ENCODE measurements at places on chromosomes 12 and 14.

GRCh38 chr14:66514213-66514612 lies 6.3 kb downstream of the GPHN start:
- no peaks in the 10 kb centered on the region for H3K36me3 ChIP-seq
- no peak overlapping the region for H3K27ac ChIP-seq
- H3K4me1 ChIP-seq = peaks cover 30% of the 10 kb centered on the region
- DNase-seq = no peak

DNA sequence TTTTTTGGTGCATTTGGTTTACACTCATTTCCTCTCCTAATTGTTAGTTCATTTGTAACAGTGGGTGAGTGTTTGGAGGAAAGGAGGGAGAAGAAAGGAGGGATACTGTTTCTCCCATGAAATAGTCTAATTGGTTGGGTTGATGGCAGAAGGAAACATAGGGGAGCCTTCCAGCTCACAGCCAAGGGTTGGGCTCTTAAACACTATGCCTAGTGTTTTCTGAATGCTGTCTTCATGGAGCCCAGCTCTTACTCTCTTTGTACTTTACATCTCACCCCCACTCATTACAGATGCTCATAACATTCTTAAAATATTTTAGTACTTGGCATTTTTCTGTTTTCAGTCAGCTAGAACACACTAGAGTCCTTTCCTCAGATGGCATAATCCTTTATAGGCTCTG lies 38.2 kb downstream of the BAZ2A start:
- H3K4me1 ChIP-seq = peaks cover 2% of the 10 kb centered on the region
- H3K36me3 ChIP-seq = peaks cover 7% of the 10 kb centered on the region
- no peaks in the 10 kb centered on the region for H3K27me3 ChIP-seq
- no peak for DNase-seq

DNA sequence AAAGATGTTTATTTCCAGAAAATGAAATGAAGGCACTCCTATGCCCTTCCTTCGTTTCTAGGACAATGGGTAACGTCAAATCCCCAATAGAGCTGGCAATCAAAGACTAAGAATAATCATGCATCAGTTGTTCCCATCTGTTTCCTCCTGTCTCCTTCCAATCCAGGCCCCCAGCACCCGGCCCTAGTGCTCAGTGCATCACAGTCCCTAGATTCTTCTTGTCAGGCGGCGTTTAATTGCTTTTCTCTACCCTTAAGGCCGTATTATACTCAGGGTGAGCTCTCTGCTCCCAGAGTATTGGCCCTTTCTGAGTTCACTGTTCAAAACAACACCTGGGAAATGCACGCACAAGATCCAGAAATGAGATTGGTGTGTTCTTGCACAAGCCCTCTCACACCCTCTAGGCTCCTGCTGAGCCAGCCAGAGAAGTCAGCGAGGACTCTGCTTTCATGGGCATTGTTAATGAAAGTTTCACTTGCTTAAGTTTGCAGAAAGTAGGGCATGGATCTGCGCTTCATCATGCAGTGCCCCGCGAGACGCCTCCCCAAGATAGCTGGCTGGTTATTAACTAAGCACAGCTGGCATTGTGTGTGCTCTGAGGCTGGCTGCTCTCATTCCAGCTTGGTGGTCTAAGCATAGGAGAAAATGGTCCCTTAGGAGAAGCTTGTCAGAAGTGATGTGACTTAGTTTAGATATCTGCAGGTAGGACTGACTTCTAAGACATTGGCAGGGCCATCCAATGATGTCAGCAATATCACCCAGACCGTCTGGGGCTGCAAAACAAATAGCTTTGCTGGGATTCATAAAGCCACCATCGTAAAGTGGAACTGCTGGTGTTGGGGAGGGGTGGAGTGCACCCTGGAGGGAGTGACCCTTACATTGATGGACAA lies 28.7 kb downstream of the CRACR2A start:
- H3K4me3 ChIP-seq = no peak overlapping the region
- H3K4me1 ChIP-seq = peaks cover 24% of the 10 kb centered on the region
- no peak overlapping the region for H3K27ac ChIP-seq
- no peak for DNase-seq
- H3K36me3 ChIP-seq = peaks cover 78% of the 10 kb centered on the region
- no peaks in the 10 kb centered on the region for H3K27me3 ChIP-seq

- no peaks in the 10 kb centered on the region for H3K4me1 ChIP-seq
- H3K27ac ChIP-seq = no peak overlapping the region
- no peaks in the 10 kb centered on the region for H3K36me3 ChIP-seq
- H3K27me3 ChIP-seq = no peaks in the 10 kb centered on the region
- H3K4me3 ChIP-seq = no peak overlapping the region
- no peak for DNase-seq
These were observed 728.8 kb downstream of the RERGL start for GRCh38 chr12:17361224-17361623.

- H3K4me3 ChIP-seq = no peak overlapping the region
- H3K27ac ChIP-seq = no peak overlapping the region
- DNase-seq = no peak
These were observed 37.1 kb downstream of the SOCS2 start for GRCh38 chr12:93609281-93610192.

- peak overlapping the region; percentile 89 for H3K27ac ChIP-seq
- H3K4me1 ChIP-seq = peaks cover 69% of the 10 kb centered on the region
- H3K27me3 ChIP-seq = peaks cover 5% of the 10 kb centered on the region
- no peak for DNase-seq
- H3K4me3 ChIP-seq = peak overlapping the region; percentile 66
- peaks cover 12% of the 10 kb centered on the region for H3K36me3 ChIP-seq
These were observed 13.0 kb downstream of the KRT7 start for GRCh38 chr12:52245962-52246569.

DNA sequence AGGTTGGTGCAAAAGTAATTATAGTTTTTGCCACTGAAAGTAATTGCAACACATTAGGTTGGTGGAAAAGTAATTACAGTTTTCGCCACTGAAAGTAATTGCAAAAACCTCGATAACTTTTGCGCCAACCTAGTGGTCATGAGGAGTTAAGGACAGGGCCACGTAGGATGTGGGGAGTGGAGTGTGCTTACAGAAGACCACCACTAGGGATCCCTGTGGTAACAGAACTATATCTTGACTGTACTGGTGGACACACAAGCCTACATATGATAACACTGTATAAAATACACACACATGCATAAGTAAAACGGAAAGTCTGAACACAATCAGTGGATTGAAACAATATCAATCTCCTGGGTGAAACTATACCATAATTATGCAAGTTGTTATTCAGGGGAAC lies 187.4 kb upstream of the ABCD2 start:
- no peaks in the 10 kb centered on the region for H3K4me1 ChIP-seq
- DNase-seq = no peak
- H3K27me3 ChIP-seq = no peaks in the 10 kb centered on the region
- H3K27ac ChIP-seq = no peak overlapping the region
- H3K36me3 ChIP-seq = no peaks in the 10 kb centered on the region

DNA sequence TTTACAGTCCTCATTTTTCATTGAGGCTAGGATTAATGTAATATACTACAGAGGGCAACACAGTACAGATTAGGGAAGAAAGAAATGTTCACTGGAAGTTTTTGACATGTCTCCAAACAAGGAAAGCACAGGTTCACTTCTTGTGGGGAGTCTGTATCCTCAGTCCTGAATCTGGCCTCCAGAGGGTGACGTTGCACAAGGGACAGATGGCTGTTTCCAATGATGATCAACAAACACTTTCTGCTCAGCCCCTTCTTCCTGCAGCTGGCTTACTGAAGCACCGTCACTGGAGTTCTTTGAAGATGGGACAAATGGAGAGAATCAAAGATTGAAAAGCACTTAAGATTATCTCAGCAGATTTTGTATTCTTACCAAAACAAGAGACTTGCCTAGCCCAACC lies 123.3 kb upstream of the OR4E1 start:
- no peak for DNase-seq
- peak overlapping the region; percentile 0 for H3K27ac ChIP-seq
- peaks cover 4% of the 10 kb centered on the region for H3K27me3 ChIP-seq
- H3K4me3 ChIP-seq = peak overlapping the region; percentile 39
- H3K36me3 ChIP-seq = no peaks in the 10 kb centered on the region
- H3K4me1 ChIP-seq = no peaks in the 10 kb centered on the region

DNA sequence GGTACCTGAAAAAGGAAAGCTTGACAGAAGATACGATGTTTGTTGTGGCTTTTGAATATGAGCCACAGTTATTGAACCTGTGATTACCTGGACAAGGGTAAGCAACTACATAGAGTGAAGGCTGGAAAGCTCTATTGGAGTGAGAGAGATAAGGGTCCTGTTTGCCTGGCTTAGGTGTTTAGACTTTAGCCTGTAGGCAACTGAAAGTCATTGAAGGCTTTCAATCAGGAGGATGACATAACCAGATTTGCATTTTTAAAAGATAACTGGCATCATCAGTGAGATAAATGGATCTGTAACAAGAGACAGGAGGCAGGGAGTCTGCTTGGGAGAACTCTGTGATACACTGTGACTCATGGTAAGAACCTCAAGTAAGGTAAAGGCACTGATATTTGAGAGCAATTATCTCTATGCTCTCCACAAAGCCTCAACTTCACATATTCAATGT lies 128.9 kb upstream of the SOX5 start:
- H3K27ac ChIP-seq = no peak overlapping the region
- H3K4me1 ChIP-seq = no peaks in the 10 kb centered on the region
- no peaks in the 10 kb centered on the region for H3K36me3 ChIP-seq
- no peaks in the 10 kb centered on the region for H3K27me3 ChIP-seq

DNA sequence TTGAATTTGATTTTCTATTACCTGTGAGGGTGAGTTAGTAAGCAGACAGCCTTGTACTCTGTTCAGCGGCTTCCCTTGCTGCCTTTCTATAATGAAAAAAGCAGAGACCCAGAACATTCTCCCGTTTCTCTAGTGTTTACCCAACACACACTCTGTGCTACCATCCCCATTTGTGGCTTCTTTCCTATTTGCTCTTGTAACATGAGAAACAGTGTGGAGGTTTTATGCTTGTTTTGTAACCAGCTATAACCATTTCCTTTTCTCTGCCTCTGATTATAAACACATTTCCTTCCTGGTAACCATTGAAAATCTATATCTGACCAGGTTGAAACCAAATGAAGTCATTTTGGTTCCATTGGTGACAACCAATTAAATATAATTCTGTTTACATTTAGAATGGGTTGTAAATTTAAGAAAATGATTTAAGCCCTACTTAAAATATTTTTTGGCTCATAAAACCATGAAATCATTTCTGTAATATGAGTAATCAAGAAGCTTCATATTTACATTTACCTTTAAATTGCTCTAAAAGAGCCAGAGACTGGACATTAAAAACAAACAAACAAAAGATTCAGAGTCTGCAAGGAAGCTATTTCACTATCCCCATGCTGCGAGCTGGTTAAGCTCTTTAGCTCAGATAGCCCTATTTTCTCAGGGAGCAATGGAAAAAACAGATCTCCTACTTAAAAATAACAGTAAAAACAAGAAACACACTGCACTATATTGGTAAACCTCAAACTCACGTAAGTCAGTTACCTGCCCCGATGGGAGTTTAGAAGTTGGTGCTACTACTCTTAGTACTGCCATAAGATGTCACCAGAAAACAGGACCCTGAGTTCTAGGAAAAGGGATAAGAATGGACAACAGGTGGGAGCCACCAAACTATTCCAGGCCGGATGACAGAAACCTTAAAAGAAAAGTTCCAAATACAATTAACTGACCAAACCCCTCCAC lies 206.5 kb upstream of the EEA1 start:
- H3K4me1 ChIP-seq = peaks cover 19% of the 10 kb centered on the region
- no peaks in the 10 kb centered on the region for H3K36me3 ChIP-seq
- no peak for DNase-seq
- H3K27me3 ChIP-seq = no peaks in the 10 kb centered on the region
- peak overlapping the region; percentile 21 for H3K27ac ChIP-seq

- no peak for DNase-seq
- H3K4me3 ChIP-seq = no peak overlapping the region
- no peaks in the 10 kb centered on the region for H3K27me3 ChIP-seq
These were observed 182.8 kb downstream of the NUAK1 start for GRCh38 chr12:105955976-105956375.

- peak overlapping the region; percentile 85 for H3K27ac ChIP-seq
- peak overlapping the region; percentile 51 for H3K4me3 ChIP-seq
- H3K27me3 ChIP-seq = no peaks in the 10 kb centered on the region
- peaks cover 76% of the 10 kb centered on the region for H3K4me1 ChIP-seq
- DNase-seq = peak; percentile 80
- H3K36me3 ChIP-seq = no peaks in the 10 kb centered on the region
These were observed 98.6 kb downstream of the IRF2BPL start for GRCh38 chr14:76929927-76930326.

DNA sequence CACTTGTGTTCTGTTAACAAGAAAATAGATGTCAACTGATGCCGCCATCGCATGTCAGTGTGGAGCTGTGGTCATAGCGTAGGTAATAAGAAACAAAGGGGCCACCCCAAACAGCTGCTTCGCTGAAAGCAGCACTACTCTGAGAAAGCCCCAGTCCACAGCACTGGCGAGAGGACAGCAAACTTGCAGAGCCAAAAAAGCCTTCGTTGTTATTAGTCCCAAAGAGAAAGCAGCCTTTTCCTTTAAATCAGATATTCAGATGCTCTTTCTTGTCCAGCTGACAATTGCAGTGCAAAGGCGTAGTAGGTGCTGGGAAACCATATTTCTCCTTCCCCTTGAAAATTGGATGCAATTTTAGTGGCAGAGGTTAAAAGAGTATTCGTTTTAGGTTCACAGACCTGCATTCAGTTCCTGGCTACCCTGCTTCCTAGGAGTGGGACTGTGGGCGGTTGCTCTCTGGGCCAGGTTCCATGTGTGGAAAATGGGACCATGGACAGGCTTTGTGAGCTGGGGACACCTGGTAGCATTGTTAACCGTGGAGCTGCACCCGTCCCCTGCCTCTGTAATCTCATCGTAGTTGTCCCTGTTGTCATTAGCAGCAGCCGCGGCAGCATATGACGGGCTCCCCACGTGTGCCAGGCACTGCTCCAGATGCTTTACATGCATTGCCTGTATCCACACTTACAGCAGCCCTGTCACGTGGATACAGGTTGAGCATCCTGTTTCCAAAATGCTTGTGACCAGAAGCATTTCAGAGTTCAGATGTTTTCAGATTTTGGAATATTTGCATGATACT lies 54.2 kb downstream of the ELK3 start:
- no peak overlapping the region for H3K27ac ChIP-seq
- H3K4me1 ChIP-seq = peaks cover 51% of the 10 kb centered on the region
- no peaks in the 10 kb centered on the region for H3K27me3 ChIP-seq

DNA sequence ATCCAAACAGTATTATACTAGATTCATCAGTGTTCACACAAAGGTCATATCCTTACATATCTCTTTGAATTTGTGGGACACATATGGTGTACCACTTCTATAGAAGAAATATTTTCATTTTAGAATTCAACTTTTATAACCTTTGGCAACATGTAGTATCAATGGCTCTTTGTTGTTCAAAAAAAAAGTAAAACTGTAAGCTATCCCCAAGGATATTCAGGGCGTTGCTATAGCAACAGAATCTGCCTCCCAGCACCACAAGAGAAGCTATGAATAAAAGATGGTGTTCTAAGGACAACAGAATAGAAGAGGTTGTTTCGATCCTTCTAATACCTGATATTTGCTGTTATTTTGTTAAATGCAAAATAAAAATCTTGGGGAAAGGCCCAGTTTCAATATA lies 139.3 kb downstream of the BRMS1L start:
- peaks cover 8% of the 10 kb centered on the region for H3K27me3 ChIP-seq
- no peak overlapping the region for H3K4me3 ChIP-seq
- H3K36me3 ChIP-seq = no peaks in the 10 kb centered on the region
- DNase-seq = no peak

Measured in activated CD4-positive, alpha-beta memory T cell treated with anti-CD3 and anti-CD28 coated beads, Interleukin-2, amount 10 ng/mL, durations not matched to agents 7 days and 5 days (primary cell).